ENCODE measurements at places on chromosomes 11 and 22.

GRCh38 chr22:36293606-36294292, 40.8 kb downstream of the APOL1 start:
- DNase-seq: no peak

GRCh38 chr11:18608376-18608775, 8.8 kb downstream of the MISFA start:
- no peak for DNase-seq

- peak; percentile 49 for DNase-seq
These were observed 728 bp downstream of the RPL3 start for GRCh38 chr22:39318507-39319283.

DNA sequence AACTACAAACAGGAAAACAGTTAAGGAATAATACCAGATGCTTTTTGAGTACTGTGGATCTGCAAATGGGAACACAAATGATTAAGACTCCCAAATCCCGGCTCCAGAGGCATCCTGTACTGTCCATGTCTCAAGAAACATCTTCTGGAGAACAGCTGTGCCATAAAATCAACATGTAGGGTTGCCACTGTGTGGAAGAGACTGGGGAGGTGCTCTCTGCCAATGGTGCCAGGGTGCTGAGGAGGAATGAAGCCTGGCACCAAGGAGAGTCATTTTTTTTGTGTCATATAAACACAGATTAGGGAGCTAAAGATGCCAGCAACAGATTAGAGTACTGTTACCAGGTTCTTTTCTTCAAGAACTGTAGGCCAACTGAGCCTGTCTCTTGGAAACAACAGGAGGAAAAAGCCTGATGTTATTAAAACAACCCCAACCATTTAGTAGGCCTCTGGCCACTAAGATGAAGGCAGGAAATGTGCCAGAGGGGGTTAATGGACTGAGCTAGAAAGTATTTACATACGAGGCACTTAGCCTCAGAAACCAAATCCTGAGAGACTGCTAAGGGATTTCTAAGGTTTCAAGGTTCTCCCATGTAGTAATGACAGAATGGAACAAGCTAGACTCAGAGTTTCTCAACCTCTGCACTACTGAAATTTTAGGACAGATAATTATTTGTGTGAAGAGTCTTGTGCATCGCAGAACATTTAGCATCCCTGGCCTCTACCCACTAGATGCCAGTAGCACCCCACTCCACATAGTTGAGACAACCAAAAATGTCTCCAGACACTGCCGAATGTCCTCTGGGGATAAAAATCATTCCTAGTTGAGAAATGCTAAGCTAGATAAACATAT, 54.6 kb upstream of the CHRM4 start:
- no peak for DNase-seq

GRCh38 chr22:30893434-30894370, 74.9 kb downstream of the MORC2 start:
- no peak for DNase-seq

- no peak for DNase-seq
These were observed 45.7 kb upstream of the NAV2 start for GRCh38 chr11:19666951-19667350.

DNA sequence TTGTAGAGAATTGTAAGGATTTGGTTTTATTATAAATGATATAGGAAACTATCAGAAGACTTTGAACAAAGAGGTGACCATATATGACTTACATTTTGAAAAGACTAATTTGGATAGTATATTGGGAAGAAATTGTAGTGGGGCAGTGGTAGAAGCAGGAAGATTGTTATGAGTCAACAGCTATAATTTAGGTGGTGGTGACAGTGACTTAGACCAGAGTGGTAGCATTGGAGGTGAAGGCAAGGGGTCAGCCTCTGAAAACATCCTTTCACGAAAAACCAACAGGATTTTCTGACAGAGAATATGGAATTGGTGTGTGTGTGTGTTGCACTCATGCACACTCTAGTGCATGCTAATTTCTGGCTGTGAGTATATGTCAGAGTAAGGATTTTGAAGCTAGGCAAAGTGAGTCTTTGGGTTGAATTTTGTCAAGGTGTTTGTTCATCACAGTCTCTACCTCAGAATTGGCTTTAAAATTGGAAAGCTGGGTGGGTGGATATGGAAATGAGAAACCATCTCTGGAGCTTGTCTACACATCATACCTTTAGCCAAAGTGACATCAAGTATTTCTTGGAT, 8.2 kb upstream of the HBE1 start:
- DNase-seq: no peak
